Activated CD4-positive, alpha-beta memory T cell treated with anti-CD3 and anti-CD28 coated beads for 36 hours (primary cell): ENCODE measurements at places on chromosomes 3 and 15. TPM values are rescaled to one million over a fixed set of nuclear protein-coding genes. Genes with fewer than 3 reads are reported as not detected.
A peak's percentile ranks its signal among the peaks of the same experiment; 100 is the strongest.

- peak; percentile 31 for DNase-seq
Observed at GRCh38 chr3:42077785-42078184, 13.4 kb upstream of the TRAK1 start.

DNA sequence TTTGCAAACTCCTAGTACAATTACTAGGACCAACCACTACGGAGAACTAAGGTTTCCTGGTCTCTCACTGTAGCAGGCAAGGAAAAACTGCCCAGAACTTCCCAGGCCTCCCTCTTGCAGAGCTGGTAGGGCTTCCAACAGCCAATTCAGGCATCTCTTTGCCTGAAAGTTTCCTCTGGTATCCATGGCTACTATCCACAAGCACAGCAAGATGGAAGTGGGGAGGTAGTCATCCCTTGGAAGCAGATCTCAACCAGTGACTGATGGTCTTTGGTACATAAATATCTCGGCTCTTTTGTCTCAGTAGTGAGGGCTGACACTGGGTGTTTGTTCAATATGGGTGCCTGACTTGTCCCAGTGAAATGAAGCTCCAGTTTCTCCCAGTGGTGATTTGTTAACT is 201.3 kb upstream of the MRPL3 start:
- DNase-seq, result no peak

DNA sequence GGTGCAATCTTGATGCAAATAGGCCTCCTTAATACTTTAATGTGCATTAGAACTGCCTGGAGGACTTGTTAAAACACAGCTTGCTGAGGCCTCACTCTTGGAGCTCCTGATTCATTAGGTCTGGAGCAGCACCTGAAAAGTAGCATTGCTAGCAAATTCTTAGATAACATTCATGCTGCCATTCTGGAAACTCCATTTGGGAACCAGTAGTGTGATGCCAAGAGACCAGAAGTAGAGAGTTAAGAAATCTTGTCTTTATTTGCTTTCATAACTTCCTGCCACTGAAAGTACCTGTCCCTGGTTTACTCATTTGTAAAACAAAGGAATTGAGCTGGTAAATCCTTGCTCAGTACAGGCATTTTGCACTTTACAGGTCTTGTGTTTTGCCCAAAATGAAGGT is 72.0 kb downstream of the RAP2B start:
- DNase-seq, result no peak

DNA sequence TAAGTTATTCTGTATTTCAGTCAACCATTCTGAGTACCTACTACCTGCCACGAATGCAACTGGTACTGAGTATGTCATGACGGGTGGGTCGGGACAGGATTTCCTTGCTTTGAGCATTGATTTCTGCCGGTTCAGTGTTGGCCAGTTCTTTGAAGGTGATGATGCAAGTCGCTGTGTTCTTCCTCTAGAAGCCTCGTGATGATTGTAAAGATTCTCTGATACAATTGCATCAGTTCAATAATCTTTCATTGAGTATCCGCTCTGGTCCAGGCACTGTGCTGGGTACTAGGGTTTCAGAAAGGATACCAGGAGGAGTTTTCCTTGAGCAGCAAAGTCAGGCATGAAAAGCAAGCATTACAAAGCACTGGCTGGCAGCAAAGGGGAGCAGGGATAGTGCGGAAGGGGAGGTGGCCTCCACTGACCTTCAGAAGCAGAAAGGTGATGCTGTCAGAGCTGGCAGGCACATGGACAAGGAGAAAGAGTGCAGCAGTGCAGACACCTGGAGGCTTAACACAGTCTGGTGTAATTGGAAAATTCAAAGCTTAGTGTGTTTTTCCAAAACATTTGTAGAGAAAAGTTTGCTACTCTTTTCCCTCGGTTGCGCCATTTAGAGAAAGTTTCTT is 100.1 kb downstream of the RPL39L start:
- peak; percentile 43 for DNase-seq

KBTBD8 gene
- 13.5 TPM for total RNA-seq

NAA80 gene
- total RNA-seq, result 19.6 TPM

GREM1 gene
- not detected for total RNA-seq

NSUN3 gene
- 15.3 TPM for total RNA-seq
